Stimulated activated CD4-positive, alpha-beta T cell treated with anti-CD3 and anti-CD28 coated beads, Interleukin-1b, Interleukin-23, amount 100 ng/mL, for 4 hours (primary cell): ENCODE measurements at places on chromosomes 5 and 9.
A peak's percentile ranks its signal among the peaks of the same experiment; 100 is the strongest.

DNA sequence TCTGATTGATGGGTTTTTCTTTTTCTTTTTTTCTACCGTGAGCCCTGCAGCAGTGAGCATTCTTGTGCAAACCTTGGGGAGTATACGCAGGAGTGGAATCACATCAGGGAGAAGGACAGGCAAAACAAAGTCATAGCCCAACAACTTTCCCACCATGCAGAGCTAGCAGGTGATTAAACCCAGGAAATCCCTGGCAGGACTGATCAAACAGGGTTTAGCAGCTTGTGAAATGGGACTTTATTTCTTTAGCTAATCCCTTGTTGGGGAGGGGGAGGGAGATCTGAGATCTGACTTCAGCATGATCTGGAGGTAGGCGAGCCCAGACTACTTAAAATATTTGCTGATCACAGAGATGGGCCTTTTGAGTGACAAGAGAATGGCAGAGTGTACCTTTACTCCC lies 162.0 kb upstream of the GLRA1 start:
- no peak for DNase-seq

DNA sequence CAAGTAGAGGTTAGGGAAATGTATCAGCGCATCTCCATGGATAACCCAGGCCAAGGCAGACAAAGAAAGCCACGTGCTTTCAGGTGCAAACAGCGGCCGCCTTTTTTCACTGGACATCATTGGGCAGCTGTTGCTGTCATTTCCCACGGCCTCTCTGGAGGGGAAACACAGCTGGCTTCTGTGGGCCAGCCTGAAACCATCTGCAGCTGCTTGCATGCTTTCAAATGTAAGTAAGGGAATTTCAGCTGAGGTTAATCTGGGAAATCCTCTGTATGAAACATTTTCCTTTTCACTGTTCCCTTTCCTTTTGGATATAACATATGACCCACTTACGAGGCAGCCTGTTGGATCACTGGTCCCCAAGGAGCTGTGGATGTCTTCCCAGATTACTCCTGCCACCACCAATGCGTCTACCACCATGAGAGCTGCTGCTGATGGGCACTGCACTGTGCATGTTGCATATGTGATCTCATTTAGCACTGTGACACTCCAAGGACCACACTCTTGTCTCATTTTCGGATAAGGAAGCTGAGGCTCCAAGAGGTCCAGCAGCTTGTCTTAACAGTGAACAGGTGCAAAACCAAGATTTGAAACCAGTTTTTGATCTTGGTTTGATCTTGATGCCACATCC lies 106.3 kb downstream of the C9orf152 start:
- DNase-seq: no peak

DNA sequence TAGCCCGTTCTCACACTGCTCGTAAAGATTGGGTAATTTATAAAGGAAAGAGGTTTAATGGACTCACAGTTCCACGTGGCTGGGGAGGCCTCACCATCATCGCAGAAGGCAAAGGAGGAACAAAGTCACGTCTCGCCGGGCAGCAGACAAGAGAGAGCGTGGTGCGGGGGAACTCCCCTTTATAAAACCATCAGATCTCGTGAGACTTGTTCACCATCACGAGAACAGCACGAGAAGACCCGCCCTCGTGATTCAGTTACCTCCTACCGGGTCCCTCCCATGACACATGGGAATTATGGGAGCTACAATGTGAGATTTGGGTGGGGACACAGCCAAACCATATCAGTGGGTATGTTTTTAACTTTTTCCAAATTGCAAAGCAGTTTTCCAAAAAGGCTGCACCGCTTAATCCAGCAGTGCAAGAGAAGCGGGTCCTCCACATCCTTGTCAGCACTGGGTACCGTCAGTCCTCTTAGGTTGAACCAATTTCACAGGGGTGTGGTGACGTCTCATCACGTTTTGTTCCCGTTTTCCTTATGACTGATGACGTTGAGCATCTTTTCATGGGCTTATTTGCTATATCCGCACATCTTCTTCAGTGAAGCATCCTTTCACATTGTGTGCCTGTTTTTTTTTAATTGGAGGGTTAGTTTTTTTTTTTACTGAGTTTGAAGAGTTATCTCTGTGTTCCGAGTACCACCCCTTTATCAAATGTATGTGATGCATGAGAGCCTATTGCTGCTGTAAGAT lies 8.0 kb upstream of the FCN2 start:
- DNase-seq: no peak

DNA sequence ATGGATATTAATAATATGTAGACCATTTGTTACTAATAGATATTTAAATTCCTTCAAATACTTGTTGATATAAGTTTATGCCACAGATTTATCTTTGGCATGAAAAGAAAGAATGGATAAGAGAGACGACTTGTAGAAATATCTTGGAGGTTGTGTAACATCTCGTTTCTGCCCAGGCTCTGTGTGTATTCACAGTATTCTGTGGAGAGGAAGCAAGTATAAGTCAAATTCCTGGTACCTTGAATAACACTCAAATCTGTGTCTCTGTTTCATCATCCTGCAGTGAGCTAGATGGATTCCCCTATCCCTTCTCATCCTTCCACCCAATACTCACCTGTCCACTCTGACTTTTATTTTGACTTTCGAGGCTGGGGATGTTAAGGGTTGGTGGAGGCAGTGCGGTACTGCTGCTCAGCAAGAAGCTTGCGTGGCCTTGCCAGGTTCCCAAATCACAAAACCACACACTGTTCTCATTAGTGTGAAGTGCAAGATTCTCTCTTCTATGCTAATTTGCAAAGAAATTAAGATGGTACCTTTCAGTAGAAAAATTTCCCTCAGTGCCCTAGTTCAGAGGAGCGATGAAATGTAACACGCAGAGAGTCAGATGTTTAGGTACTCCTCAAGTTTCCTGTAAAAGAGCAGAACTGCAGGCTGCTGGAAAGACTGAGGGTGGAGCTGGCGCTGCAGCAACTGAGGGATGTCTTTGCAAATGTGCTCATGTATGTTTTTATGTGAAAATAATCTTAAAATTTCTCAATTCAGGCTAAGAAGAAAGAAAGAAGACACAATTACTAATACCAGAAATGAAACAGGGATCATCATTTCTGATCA lies 42.6 kb upstream of the ANKRD18A start:
- DNase-seq: no peak

- DNase-seq: no peak
Measured at GRCh38 chr9:88889386-88889785, 101.9 kb upstream of the S1PR3 start.

GRCh38 chr5:143893638-143894037 lies 81.7 kb downstream of the HMHB1 start:
- no peak for DNase-seq

DNA sequence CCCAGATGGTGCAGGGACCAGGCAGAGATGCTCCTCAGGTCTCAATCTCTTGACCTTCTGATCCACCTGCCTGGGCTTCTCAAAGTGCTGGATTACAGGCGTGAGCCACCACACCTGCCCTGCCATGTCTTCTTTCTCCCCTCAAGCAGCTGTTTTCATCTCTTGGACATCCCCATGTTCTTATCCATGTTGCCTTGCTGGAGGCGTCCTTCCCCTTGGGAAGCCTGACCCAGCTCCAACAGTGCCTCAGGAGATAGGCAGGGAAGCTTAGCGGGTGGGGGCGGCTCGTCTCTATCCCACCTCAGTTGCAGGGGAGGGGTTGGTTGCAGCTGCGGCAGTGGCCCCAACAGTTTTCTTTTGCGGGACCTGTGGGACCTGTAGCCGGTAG lies 24.7 kb upstream of the SPATA31E1 start:
- DNase-seq: no peak

GRCh38 chr9:25691786-25692185 lies 13.5 kb upstream of the TUSC1 start:
- DNase-seq: no peak

GRCh38 chr5:123215929-123216702 lies 127.1 kb downstream of the PRDM6 start:
- no peak for DNase-seq

- DNase-seq: no peak
Measured at GRCh38 chr5:130198927-130199326, 294.7 kb downstream of the CHSY3 start.

DNA sequence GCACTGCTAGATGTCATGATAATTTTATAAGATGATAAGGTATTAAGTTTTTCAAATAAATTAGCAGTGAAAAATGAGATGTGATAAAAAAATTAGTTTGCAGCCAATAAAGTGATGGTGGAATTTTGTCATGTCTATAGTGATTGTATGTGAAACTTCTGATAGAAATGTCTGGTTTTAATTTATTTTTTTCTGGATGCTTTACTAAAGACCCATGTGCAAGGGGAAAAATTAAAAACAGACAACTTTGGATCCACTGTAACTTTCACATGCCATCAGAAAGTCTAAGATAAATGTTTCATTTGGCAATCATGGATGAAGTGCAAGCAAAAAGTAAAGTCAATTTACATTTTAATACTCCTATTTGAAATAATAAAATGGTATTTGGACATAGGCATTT lies 4.4 kb upstream of the NDUFS4 start:
- no peak for DNase-seq

- DNase-seq: peak; percentile 60
Measured at GRCh38 chr9:133726401-133727276, 11.5 kb downstream of the SARDH start.

- DNase-seq: no peak
Measured at GRCh38 chr5:10091701-10092100, 158.0 kb downstream of the ATPSCKMT start.

DNA sequence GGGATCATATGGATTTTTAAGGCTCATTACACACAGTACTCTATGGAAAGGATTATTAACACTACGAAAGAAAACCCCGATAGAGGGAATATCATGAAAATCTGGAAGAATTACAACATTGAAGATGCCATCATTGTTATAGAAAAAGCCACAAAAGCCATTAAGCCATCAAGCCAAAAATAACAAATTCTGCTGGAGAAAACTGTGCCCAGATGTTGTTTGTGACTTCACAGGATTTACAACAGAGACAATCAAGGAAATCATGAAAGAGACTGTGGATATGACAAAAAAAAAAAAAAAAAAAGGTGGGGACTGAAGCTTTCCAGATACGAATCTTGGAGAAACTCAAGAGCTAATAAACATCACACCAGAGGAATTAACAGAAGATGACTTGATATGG lies 433.8 kb upstream of the CDH6 start:
- DNase-seq: no peak

GRCh38 chr9:19113964-19114679 lies 11.4 kb upstream of the HAUS6 start:
- DNase-seq: no peak

DNA sequence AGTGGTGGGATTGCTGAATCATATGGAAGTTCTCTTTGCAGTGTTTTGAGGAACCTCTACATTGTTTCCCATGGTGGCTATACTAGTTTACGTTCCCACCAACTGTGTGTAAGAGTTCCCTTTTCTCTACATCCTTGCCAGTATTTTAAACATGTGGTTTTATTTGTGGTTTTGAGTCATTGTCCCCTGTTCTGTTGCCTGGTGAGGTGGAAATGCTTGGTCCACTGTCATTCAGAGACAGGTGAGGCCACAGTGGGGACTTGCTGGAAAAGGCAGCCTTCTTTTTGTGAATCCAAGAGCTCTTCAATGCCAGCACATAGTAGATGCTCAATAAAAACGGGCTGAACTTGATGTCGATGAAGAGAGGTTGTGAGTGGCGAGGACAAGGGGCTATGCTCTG lies 44.2 kb downstream of the SH3PXD2B start:
- no peak for DNase-seq

- no peak for DNase-seq
Measured at GRCh38 chr5:143229426-143229895, 174.0 kb downstream of the NR3C1 start.

- DNase-seq: no peak
Measured at GRCh38 chr5:74034733-74035132, 408.7 kb downstream of the ARHGEF28 start.

DNA sequence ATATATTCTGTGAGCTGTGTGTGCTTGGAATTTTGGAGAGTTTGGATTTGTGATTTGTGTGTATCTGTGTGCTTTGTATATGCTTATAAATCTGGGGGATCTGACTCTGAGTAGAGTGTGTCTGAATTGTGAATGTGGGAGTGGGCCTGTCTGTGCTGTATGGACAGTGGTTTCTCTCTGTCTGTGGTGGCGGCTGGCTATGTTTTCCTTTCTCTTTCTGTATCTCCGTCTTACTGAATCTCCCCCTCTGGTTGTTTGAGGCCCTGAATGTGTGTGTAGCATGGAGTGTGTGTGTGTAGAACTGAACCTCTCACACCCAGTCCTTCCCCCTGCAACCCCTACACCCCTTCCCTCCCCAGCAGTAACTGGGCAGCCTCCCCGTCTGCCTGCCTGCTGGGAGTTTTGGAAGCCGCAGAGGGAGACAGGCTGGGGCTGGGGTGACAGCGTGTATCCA lies 4.7 kb downstream of the CXXC5 start:
- DNase-seq: no peak

DNA sequence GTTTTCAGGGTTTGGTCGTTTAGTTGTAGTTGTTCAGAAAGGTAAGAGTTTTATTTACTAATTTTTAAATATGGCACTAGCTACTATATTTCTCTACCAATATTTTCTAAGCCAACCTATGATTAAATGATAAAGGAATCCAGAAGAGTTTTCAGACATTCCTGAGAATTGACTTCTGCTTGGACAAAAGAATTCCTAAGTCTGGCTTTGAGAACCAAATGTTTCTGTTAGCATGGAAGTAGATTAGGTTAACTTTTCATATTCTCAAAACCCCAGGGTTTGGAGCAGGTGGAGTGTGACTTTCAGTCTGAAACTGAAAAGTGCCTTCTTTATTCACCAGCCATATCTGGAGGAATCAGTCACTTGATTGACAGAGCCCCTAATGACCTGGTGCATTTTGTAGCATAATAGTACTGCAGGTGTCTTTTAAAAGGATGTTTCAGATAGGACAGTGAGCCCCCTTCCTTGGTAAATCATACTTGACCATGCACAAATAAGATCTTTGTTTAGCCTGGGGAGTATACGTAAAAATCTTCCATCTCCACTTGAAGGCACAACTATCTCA lies 457.0 kb upstream of the ZNF462 start:
- no peak for DNase-seq

DNA sequence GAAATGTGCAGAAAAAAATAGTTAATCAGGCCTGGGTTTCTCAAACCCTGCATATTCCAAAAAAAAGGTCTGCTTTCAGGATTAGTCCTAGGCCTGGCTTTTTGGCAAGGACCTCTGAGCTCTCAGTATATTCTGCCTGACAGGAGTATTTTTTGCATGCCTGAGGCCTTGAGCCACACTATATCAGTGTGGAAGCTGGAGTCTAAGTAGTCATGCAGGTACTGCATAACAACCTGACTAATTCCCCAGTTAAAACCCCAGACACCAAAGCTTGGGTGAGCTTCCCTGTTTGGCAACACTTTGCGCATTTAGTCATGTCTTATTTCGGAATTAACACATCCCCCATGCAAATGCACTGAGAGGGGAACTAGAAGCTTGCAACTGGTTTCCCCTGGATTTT lies 359.5 kb downstream of the CETN3 start:
- no peak for DNase-seq

GRCh38 chr9:35743452-35743851 lies 5.6 kb downstream of the GBA2 start:
- no peak for DNase-seq

GRCh38 chr9:83620841-83621636 lies 1.9 kb upstream of the IDNK start:
- peak; percentile 36 for DNase-seq
